CD4-positive, alpha-beta memory T cell (primary cell): ENCODE measurements at places on chromosomes 2 and 18. TPM values are rescaled to one million over a fixed set of nuclear protein-coding genes. Genes with fewer than 3 reads are reported as not detected.

DNA sequence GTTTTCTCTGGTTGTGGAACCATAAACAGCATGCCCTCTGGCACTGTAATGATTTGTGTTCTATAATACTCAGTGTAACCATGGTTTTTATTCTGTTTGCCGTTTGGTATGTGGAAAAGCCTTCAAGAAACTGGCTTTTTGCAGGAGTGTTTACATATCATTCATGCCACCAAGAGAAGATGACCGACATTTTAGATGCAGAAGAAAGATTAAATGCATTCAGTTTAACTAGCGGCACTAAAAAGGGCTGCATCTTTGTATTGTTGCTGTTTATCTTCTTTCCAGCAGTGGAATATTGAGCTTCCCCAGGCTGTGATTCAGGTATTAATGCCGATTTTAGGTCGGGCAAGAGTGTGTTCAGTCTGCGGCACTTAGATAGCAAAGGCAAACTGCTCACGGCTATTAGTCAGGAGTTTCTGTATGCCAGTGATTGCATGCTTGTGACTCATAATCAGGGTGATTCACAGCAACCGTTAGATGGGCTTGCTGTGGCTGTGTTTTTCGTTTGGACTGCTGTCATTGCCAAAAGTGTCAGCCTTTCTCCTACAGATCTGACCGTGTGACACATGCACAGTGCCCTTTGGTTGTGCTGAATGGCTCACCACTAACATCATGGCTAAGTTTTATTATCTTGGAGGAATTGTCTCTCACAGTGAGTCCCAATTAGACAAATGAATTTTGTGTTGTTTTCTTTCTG lies 479.7 kb downstream of the PARD3B start:
- no peaks in the 10 kb centered on the region for H3K27me3 ChIP-seq
- H3K27ac ChIP-seq: no peak overlapping the region
- H3K4me1 ChIP-seq: peaks cover 9% of the 10 kb centered on the region
- no peak overlapping the region for H3K4me3 ChIP-seq
- DNase-seq: no peak

- DNase-seq: no peak
- peaks cover 12% of the 10 kb centered on the region for H3K4me1 ChIP-seq
- H3K27me3 ChIP-seq: no peaks in the 10 kb centered on the region
- no peak overlapping the region for H3K27ac ChIP-seq
These were observed 3.9 kb upstream of the RPL31 start for GRCh38 chr2:100998235-100998573.

- no peak for DNase-seq
- no peaks in the 10 kb centered on the region for H3K36me3 ChIP-seq
- H3K4me1 ChIP-seq: no peaks in the 10 kb centered on the region
- no peak overlapping the region for H3K4me3 ChIP-seq
- no peaks in the 10 kb centered on the region for H3K27me3 ChIP-seq
These were observed 45.6 kb upstream of the GALNT3 start for GRCh38 chr2:165839610-165840009.

DNA sequence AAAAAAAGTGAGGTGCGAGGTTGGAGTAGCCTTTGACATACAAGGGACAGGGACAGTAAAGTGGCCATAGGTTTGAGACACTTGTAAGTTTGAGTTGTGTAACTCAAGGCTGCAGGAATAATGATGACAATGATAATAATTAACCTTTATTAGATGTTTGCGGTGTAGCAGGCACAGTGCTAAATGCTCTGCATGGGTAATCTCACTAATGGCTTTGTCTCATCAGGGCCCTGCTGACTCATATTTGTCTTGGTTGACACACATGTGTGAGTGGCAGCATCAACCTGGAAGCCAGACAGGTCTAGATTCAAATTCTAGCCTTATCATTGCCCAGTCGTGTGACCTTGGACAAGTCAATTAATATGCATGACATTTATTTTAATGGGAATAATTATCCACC lies 126.2 kb downstream of the FSHR start:
- H3K27ac ChIP-seq: no peak overlapping the region
- H3K4me3 ChIP-seq: no peak overlapping the region
- no peak for DNase-seq
- H3K36me3 ChIP-seq: no peaks in the 10 kb centered on the region
- no peaks in the 10 kb centered on the region for H3K4me1 ChIP-seq

Gene HOXD13
- total RNA-seq: not detected

Gene IL1R1
- total RNA-seq: 0.86 TPM
